AG08396 (cell line): ENCODE measurements at places on chromosomes 12 and 14.

DNA sequence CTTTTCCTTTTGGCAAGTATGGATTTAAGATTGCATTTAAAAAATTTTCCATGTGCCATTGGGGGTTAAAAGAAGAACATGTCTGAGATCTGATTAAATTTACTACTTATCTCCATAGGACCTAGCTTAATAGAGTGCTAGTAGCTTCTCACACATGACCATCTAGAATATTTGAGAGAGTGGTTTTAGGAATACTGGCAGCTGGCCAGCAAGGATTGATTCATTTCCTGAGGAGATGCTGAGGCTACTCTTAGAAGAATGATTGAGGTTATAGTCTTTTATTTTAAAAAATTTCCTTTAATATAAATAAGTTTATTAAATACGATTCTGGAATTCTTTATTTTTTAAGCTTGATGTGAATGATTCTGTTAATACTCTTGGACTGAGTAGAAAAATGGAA, 56.2 kb downstream of the MIPOL1 start:
- DNase-seq, result no peak

DNA sequence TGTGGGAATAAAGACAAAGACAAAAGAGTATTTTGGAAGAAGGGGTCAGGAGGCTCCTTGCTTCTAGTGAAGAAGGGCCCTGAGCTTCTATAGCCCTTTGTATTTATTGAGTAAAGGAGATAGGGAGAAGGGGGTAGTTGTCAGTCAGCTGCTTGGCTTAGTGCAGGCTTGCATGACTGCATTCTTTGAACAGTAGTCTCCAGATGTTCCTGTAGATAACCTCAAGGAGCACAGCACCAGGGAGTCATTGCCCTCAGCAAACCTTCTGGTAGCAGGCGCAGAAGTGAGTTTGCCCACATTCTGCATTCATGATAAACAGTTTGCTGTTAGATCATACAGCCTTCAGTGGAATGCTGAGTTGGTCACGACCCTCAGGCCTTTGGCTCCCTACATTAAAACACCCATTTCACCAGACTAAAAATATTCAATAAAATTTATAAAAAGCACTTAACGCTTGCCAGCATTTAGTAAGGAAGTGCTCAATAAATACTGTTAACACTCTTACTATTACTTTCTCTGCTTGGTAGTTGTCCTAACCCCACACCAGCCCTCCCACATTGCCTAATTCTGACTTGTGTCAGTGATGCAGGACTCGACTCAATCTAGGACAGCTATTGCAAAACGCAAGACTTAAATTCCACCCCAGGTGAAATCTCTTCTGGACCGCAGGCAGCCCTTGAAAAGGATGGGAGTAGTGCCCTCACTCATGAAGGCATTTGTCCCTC, 3.0 kb upstream of the DHRS4 start:
- no peak for DNase-seq

GRCh38 chr12:76505050-76505449, 54.5 kb downstream of the OSBPL8 start:
- no peak for DNase-seq

GRCh38 chr12:28114488-28114887, 75.8 kb upstream of the CCDC91 start:
- DNase-seq, result no peak

DNA sequence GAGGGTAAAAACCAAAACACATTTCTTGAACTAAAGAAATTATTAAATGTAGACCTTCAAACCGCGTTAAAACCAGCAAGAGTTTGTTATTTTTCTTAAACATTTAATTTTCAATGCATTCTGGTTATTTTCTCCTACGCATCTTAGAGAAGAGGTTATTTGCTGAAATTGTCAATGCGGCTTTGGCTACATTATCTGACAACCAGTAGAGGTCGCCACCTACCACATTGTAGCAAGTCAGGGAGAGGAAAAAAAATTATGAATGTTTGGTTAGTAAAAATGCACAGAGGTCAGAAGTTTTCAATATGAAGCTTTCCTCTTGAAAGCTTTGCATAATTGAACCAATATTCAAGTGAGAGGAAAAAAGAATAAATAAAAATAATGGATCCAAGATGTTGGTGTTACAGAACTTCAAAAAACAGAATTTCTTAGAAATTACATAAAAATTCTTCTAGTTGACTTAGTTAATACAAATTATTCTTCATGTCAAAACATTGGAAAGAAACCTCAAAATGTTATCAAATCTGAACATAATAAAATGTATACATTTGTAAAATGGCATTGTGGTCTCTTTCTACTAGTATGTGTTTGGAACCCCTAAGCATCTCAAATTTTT, 159.4 kb upstream of the TMTC2 start:
- peak; percentile 18 for DNase-seq

- peak; percentile 77 for DNase-seq
Observed at GRCh38 chr12:1583421-1584078, 10.8 kb downstream of the FBXL14 start.

- DNase-seq, result no peak
Observed at GRCh38 chr14:71155743-71156142, 248.5 kb downstream of the PCNX1 start.

DNA sequence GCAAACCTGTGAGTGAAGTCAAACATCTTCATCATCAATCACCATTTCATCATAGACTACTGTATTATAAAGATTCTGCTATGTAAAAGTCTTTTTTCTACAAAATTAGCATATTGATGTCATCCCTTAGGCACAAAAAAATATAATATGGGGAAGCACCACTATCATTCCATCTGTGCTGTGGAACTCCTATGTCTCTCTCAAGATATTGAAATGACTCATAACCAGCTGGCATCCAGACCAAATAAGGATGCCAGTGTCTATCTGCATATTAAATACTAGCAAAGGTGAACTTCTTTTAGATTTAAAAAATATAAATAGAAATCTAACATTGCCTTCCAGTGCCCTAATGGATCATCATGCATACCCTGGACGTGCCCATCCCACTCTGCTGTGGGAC, 17.9 kb upstream of the DCAF5 start:
- no peak for DNase-seq

GRCh38 chr14:62491146-62491545, 554.1 kb downstream of the KCNH5 start:
- no peak for DNase-seq

DNA sequence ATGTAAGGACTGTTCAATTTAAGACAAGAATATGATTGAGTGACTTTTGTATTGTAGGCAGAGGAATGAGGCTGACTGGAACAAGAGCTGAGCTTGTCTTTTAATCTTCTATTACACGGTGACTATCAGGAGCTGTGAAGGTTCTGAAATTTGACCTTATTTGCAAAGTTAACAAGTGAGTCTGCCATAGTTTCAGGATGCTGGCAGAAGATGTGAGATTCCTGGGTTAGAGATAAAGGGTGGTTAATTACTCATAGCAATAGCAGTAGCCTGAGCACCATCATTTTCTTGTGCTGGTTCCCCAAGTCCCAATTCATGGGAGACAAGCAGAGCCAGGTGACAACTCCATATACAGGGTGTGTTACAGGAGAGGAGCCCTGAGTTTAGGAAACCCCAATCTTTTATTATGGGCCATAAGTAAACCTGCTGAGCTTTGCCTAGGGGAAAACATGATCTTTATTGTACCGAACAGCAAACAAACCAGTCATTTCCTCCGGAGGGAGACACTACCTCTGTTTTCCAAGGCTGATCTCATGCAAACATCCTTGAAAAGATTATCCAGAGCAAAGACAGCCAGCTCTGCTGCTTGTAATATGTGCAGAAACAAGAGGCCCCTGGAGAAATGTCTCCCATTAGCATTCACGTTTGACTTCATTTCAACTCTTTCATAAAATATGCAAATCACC, 51.7 kb upstream of the DDX11 start:
- no peak for DNase-seq

DNA sequence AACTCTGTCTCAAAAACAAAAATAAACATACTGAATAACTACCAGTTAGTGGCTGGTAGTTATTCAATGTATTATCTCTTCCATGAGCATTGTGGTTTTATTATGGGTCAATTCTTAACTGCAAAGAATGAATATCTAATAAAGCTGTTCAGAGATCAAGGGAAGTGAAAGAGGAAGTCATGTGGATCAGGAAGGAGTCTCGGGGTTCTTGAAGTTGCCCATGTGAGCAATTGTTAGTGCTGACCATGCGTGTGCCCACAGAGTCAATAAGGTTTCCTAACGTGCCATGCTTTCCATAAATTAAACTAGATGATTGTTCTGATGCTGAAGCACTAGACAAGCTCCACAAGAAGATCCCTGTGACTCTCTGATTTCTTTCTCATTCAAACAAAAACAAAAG, 136.5 kb upstream of the CPSF6 start:
- no peak for DNase-seq

- DNase-seq, result no peak
Observed at GRCh38 chr12:110957652-110958051, 37.3 kb upstream of the MYL2 start.

DNA sequence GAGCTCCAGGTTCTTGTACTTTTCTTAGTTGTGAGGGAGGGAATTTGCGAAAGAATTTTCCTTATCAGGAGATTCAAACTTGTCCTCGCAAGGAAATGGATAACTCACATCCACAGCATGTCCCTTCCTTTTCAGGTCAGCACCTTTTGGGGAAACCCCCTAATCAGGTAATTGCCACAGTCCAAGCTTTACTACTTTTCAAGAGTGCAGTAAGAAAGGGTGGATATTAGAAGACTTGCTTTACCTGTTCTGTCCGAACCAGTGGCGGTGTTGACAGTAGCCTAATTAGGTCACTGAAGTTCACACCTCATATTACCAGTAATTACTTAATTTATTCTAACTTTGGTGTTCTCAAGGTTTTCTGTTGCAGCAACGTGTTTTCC, 6.7 kb upstream of the C12orf50 start:
- no peak for DNase-seq

DNA sequence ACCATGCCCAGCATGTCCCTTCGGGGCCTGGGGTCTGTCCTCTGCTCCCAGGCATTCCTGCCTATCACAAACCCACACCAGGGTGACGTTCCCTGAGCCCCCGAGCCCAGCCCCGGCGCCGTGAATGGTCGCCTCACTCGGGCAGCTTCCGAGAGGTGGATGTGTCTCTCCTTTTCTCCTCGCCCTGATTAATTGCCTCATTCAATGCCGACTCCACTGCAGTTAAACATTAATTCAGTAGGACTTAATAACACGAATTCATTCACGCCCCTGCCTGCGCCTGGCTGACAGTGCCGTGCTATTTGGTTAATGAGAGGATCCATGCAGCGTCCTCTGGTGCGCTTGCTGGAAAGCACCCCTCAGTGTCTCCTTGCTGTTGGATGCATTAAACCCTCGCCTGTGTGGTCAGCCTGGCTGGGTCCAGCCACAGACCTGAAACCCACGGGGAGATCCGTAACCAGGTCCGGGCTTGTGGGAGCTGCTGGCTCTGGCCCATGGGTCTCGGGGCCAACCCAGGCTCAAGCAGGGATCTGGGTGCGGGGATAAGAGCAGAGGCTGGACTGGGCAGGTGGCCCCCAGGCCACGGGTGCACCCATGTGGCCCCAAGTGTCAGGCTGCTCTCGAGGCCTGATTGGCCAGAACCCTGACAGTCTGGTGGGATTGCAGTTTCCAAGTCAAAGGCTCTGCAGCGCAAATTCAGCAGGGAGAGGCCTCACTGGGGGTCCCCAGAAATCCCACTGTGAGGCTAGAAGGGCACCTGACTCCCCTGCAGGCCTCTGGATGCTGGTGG, 55.4 kb downstream of the FBRSL1 start:
- no peak for DNase-seq

DNA sequence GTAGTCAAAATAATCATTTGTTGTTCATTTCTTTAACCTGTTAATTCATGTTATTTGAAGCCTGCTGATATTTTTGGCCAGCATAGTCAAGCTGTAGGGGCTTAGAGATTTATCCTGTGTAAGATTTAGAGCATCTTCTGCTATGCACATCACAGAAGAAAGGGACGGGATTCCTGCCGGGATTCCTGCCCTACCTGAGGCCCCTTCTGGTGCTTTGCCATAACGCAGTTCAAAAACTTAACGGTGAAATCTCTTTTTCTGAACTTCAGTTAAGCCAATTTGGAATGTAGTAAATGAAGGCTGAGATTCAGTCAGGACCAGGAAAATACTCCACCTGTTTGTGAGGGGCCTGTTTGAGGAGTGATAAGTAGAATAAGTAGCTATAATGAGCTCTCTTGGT, 50.7 kb upstream of the TMEM260 start:
- DNase-seq, result no peak

- DNase-seq, result no peak
Observed at GRCh38 chr12:131795690-131796410, 32.3 kb upstream of the MMP17 start.

DNA sequence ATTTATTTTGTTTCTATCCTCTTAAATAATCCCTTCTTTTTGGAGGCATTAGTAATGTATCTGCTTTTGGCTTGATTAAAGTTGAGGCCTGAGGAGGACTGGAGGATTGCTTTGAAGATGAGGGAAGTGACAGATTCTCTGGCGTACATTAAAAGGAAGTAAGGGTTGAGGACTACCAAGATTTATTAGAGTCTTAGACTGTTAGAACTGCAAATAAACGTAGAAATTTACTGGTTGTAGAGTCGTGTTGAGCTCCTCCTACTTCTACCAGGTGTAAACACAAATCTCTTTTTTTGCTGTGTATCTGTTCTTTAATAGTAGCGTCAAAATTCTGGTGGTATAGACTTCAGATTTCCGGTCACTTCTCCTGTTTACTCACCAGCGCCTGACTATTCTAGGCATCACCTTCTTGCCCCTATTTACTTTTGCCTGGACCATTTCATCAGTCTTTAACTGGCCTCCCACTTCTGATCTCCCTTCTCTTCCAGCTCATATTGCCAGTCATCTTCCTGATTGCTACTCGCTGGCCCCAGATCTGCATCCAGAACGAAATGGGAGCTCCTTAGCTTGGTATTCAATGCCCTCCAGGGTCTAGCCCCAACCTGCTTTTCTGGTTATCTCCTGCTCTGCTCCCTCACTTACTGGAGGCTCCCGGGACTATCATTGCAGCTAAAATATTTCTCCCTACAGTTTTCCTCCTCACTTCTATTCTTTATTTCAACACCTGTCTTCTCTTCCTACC, 8.4 kb upstream of the EID3 start:
- no peak for DNase-seq
